ENCODE measurements at places on chromosomes 2 and 18. TPM values are rescaled to one million over a fixed set of nuclear protein-coding genes. Genes with fewer than 3 reads are reported as not detected.
A peak's percentile ranks its signal among the peaks of the same experiment; 100 is the strongest.

The EIF4E2 gene
- 179 TPM for total RNA-seq

The SLC5A7 gene
- total RNA-seq, result not detected

The CNGA3 gene
- total RNA-seq, result not detected

The ATP6V1B1 gene
- total RNA-seq, result not detected

The CFAP53 gene
- 2.2 TPM for total RNA-seq

The PLGLB2 gene
- total RNA-seq, result 1.3 TPM

The ADD2 gene
- total RNA-seq, result 2.3 TPM

The ELOA2 gene
- not detected for total RNA-seq

The UPP2 gene
- total RNA-seq, result not detected

DNA sequence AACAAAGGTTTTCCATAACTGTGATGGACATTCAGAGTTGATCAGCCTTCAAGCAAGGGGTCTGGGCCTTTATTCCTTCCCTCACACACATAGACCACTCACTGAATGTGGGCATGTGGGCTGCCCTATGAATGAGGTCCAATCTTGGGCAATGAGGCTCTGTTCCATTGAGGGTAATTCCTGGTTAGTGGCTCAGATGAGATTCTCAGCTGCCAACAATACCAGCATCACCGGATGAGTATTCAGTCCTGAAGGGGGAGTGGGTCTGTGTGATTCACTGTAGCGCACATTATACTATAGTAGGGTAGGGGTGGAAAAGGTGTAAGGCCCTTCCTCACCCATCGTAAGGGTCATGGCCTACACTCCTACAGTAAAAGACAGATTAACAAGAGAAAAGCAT, 9.9 kb upstream of the PARD3B start:
- DNase-seq, result no peak

DNA sequence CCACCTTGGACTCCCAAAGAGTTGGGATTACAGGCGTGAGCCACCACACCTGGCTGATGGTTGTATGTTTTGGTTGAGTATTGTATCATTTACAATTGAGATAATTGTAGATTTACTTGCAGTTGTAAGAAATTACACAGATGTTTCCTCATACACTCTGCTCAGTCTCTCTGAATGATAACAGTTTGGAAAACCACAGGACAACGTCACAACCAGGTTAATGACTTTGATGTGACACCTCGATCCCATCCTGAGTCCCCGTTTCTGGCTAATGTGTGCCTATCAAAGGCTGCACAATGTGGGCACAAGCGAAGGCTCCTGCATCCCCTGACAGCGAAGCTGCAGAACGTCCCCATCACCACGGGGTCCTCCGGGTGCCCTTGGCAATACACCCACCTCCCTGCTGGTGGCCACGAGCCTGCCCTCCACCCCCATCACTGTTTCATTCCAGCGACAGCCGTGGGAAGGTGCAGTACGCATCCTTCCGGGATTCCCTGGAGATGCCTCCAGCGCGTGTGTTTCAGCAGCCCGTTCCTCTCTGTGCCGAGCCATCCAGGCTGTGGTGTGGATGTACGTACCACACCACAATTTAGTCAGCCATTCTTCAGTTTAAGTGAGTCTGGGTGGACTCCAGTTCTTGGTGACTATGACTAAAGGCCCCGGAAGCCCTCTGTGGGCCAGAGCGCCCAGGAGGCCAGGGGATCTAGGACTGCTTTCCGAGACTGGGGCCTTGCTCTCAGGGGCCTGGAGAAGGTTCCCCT, 4.3 kb upstream of the PDCD1 start:
- no peak for DNase-seq

- no peak for DNase-seq
Measured at GRCh38 chr2:176959614-176960013, 253.0 kb upstream of the HNRNPA3 start.

DNA sequence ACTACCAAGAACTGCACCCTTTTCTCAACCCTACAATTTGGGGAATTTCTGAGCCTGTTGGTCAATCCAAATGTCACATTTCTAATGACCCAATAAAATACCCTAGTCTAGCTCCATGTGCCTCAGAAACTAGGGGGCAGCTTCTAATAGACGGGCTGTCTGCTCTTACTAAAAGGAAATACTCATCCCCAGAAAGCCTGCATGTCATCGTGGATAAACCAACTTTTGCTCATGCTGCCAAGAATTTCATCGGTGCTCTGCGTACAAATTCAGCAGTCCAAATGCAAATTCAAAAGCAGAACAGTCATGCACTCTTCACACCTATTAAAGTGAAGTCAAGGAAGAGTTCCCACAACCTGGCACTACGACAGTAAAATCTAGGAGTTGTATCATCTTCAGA, 377.3 kb downstream of the LNPK start:
- no peak for DNase-seq

- DNase-seq, result peak; percentile 73
Measured at GRCh38 chr2:121483021-121483420, 47.7 kb upstream of the RNU4ATAC start.

DNA sequence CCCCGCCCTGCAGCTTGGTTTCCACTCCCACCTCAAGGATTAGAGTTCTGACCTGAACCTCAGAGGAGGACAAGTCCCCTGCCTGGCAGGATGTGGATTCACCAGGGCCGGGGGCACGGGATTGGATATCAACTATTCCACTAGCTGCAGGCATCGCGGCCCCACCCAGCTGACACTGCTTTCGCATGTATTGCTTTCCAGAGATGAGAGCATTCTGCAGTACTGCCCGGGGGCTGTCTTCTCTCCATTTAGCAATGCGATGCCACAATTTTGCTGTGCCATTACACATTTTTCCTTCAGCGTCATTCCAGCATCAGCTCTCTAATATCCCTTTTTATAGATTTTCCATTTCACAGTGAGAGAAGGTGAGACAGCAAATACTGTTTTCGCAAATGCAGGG, 42.0 kb downstream of the CTIF start:
- DNase-seq, result no peak

- DNase-seq, result peak; percentile 74
Measured at GRCh38 chr18:59898609-59899297, 1.0 kb upstream of the PMAIP1 start.

GRCh38 chr18:46080156-46080555, 8.1 kb upstream of the PSTPIP2 start:
- no peak for DNase-seq

- DNase-seq, result no peak
Measured at GRCh38 chr18:70523792-70524182, 234.9 kb downstream of the SOCS6 start.

DNA sequence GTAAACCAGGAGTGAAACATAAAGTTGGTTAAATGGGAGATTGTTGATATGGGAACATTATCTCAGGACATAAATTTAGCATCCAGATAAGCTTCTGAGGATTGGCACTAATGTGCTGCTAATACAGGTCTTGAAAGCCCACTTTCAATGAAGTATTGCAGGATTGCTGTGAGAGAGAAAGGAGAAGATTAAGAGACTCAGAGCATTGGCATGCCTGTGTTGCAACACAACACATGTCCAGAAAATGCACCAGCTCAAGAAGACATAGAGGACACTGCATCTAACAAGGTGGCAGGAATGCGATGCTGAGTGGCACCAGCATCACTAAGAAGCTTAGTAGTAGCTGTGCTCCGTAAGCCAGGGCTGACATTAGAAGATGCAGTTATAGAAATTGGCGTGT, 728.9 kb downstream of the SUCLG1 start:
- DNase-seq, result no peak

DNA sequence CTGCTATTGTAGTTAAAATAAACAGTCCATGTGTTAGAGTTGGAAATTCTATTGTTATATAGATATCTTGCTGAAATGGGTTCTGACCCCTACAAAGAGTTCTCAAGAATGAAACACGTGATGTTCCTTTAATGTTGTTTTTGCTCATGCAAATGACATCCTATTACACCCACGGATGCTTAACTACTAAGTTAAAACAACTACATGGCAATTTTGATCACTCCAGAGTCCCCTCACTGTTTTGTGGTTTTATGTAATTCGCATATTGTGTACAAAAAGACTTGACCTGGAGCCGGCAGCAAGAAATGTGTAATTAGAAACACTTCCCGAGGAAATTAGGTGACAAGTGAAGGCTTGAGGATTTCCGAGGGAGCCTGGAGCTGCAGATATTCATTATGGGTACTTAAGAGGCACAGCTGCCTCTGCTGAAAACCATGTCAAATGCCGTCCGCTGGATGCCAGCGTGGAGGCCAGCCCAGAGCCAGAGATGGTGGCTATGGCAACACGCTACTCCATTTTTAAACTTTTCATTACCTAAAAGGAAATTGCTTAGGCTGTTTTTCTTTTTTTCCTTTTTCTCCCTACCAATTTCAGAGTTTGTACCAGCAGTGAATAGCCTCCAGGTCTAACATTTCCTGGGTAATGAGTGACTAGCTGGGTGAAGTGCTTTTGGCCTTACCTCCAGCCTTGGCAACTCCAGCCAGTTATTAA, 21.0 kb upstream of the CABLES1 start:
- peak; percentile 95 for DNase-seq

GRCh38 chr2:242040681-242041080, 171.2 kb downstream of the RTP5 start:
- DNase-seq, result no peak

DNA sequence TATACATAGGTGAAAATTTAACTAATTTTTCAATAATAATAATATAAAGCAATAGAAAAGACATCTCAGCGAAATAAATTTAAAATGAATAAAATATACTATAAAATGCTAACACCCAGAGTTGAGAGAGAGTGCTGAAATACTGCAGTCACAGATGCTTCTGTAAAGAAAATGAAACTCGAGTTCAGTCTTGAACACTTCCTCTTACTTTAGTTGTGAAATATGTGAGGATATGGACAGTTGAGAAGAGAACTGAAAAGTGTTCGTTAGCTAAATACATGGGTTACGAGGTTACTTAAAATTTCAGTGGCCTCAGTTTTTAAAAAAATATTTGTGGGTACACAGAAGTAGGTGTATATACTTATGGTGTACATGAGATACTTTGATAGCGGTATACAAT, 106.8 kb downstream of the DNAH7 start:
- no peak for DNase-seq

DNA sequence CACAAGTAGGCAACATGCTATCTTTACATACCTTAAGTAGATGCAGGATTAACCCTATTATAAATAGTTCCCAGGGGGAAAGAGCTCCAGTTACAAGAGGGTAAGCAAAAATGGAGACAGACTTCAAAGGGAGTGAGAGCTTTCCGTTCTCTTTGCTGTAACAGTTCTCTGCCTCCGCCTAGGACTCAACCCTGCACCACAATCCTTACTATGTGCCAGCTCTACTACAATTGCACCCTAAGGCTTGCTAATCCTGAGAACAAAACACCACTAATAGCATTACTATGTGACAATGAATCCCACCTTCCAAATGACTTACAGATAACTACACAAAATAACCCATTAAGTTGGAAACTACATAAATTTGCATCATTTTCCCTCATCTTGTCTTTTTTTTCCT, 7.7 kb downstream of the ZBTB14 start:
- DNase-seq, result no peak

DNA sequence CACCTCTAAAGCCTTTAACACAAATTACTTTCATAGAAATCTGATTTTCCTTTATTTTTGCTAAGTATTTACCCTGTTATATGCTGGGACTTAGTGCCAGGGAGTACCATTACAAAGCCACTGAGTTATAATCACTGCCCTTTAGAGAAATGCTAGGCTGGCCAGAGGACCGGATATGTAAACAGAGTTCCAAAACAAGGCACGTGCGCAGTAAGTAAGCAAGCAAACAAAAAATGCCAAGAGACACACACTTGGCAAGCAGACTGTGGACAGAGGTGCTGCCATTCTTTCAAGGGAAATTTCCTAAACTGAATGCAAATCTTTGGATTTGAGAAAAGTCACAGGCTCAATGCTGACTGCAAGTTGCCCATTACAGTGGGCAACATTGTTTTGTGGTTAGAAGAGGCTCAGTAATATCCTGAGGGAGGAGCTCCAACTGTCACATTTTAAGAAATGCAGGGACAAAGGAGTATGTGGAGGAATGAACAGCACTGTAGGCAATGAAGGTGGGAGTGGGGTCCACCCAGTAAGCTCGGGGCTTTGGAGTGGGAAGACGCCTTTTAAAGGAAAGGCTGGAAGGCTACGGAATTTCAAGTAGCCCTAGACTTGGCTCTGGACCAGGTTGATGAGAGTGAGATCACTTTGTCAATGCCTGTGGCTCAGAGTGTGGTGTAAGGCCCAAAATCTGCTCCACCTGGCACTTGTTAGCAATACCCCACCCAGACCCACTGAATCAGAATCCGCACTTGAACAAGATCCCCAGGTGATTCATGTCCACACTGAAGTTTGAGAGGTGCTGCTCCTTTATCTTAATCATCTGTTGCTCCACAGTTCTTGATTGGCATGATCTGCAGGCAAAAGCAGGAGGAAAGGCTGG, 2.1 kb upstream of the PARD6G start:
- no peak for DNase-seq

DNA sequence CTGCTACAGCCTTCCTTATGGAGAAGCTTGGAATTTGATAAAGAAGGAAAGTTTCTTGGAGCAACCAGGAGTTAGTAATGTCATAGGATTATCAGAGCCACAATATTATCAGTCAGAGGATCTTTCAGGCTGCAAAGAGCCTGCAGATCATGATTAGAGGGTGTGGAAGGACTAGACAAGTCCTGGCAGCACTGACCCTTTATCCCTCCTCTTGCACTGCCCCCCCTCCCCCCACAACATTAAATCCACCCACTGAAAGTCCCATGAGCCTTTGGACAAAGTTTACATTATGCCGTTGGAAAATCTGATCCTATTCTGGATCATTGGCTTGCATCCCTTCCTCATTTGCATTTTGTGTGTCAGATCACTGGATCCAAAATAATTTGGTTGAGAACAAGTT, 18.7 kb upstream of the IMPA2 start:
- DNase-seq, result no peak

- DNase-seq, result peak; percentile 81
Measured at GRCh38 chr2:102657770-102658169, 38.4 kb downstream of the SLC9A2 start.

DNA sequence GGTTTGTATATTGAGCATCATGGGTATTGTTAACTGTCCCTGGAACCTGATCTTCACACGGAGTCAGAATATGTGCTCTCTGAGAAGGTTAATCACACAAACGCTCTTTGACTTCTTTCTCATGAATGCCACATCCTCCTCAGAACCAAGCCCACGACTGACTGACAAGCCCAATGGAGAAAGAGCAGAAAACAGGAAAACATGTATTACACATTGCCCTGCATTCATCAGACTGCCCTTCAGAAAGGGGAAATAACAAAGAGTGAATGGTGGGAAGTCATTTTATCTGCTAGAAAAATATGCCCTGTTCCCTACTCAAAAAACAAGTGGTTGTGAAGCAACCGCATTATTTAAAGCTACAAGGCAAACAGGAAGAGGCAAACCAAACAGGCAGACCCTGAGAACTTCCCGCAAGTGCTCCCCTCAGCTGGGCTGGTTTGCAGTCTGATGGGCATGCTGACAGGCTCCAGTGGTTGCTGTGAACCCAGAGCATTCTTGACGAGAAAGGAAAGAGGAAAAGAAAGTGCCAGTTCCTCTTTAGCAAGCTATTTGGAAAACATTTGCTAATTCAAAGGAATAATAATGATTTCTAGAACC, 172.9 kb upstream of the SETBP1 start:
- DNase-seq, result peak; percentile 79

DNA sequence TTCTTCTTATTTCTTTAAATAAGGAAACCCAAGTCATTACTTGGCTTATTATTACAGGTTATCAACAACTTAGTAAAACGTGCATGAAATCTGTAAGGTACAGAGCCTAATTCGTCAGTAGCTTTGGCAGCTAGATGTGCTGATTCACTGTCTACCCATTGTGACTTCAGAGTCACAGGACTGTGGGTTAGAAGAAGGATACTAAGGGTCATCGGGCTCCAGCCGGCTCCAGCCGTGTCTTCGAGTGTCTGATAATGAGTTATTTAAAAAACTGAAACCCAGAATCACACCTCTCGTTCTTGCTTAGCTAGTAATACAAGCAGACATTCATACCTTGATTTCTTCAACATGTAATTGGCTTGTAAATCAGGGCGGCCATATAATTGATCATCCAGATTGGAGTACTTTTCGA, 170.5 kb downstream of the FMNL2 start:
- peak; percentile 93 for DNase-seq

Data from renal cortical epithelial cell (primary cell).